ENCODE measurements at places on chromosomes 16 and 17.

DNA sequence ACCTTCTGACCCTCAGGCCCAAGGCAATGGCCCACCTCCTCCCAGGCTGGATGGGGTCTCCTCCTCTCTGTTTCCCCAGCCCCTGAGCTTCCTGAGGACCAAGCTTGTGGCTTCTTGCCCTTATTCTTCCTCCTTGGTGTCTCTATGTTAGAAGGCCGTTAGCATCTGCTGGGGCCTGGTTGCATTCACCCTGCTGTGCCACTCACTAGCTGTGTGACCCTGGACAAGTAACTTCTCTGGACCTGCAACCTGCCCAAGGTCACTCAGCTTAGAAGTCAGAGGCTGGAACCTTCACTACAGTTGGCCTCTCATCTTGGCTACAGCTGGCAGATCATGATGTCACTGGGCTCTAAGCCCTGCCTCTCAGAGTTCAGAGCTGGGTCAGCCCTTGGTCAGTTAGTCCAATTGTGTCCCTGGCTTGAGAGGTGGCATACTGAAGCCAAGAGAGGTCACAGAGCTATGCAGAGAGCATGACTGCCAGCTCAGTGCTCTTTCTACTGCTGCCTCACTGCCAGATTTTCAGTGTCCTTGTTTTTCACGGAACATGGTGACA, 3.0 kb downstream of the MT2A start:
- no peak for DNase-seq

DNA sequence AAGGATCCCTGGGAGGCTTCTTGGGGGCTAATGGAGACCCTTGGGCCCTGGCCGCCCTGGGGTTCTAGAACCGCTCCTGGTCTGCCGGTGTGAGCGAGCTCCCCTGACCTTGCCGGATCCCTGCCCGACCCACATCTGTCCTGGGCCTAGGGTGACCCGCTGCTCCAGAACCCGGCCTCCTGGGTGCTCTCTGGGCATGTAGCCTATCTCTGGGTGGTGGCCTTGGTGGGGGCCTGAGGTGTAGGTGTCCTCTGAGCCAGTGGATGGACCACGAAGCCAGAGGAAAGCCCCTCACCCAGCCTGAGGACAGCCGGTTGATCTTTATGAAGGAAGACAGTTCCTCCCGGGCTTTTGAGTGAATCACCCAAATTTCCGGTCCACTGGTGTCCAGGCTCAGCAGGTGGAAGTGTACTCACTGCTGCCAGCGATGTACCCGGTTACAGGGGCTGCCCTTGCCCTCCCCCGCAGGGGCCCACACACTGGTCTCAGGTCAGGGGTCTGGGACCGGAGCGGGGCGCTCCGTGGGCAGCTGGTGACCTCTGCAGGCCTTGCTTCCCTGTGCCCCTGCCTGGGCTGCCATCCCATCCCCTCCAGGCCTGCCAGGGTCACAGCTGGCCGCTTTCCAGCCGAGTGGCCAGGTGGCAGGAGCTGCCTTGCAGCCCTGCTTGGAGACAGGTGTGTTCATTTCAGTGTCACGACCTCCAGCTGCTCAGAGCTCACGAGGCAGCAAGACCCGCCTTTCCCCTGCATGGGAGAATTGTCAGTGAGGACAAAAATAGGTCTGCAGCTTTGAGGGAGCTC, 10.5 kb upstream of the GSE1 start:
- no peak for DNase-seq

DNA sequence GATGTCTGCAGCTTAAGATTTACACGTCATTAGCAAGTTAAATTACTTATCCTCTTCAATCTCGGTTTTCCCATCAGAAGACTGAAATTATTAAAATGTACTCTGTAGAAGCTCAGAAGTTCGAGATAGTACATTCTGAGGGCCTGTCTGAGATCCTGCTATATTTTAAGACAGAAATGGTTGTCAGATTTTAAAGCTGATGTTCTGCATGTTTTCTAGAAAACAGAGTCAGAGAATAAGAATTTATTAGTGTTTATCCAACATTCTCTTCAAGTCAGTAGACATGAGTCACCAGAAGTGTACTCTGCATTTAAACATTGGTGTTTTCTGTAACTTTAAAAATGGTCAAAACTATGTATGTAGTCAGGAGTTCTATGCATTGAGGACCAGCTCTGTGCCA, 155.2 kb upstream of the MYOCD start:
- DNase-seq, result no peak

GRCh38 chr17:82399041-82399441, 19.1 kb upstream of the HEXD start:
- no peak for DNase-seq

GRCh38 chr16:81136390-81137335, 40.5 kb upstream of the GCSH start:
- no peak for DNase-seq

DNA sequence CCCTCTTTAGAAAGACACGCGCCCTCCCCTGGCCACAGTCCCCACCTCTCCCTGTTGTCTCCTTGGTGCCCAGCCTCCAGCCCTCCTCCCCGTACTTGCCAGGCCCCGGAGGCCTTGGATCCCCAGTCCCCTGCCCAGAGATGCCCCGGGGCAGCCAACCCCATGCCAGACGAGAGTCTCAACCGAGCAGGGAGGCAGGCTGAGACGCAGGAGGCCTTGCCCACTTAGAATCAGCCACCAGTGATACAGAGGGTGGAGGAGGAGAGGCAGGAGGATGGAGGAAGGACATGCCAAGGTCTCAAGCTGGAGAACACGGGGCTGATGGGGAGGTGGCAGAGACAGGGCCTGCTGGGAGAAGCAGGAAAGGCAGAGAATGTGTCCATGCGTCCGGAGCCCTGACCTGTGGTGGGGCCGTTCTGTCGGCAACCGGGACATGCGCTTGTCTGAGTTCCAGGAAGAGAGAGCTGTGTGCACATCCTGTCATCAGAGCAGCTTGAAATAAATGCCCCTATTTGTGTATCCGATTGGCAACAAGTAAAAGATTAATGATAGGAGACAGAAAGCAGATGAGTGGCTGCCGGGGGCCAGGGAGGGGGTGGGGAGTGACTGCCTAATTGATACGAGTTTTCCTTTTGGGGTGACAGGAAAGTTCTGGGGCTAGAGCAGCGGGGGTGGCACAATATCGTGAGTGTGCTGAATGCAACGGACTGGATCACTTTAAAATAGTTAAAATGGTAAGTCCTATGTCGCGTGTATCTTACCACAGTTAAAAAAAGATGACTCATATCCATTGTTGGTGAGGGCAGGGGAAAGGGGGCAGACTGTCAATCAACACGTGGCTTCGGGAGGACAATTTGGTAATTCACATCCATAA, 44.7 kb upstream of the MEAK7 start:
- DNase-seq, result no peak

GRCh38 chr16:12314653-12315185, 338.2 kb downstream of the SNX29 start:
- no peak for DNase-seq

GRCh38 chr17:29240968-29241963, 5.4 kb upstream of the CRYBA1 start:
- no peak for DNase-seq

GRCh38 chr17:78353834-78354233, 6.0 kb downstream of the SOCS3 start:
- DNase-seq, result no peak

DNA sequence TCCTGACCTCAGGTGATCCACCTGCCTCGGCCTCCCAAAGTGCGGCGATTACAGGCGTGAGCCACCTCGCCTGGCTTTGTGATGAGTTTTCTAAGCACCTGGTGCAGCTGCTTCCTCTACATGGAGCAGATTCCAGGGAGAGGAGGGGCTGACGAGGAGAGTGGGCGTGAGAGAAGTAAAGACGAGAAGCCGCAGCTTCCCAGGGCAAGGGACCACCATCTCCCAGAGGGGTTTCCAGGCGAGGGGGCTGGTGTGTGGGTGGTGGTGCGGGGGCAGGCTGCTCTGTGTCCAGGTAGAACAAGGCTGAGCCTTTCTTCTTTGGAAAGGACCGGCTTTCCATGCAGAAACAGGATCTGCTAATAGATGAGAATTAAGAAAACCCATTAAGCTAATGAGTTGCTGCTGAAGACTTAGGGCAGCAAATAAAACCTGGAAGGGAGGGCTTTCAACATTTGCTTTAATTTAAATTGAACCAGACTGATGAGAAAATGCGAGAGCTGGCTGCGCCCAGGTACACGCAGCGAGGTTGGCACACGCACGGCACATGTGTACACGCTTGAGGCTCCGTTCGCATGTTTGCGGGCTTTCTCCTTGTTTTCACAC, 236.7 kb downstream of the RBFOX3 start:
- no peak for DNase-seq

- DNase-seq, result no peak
Measured at GRCh38 chr17:1643293-1643998, 2.1 kb downstream of the SCARF1 start.

DNA sequence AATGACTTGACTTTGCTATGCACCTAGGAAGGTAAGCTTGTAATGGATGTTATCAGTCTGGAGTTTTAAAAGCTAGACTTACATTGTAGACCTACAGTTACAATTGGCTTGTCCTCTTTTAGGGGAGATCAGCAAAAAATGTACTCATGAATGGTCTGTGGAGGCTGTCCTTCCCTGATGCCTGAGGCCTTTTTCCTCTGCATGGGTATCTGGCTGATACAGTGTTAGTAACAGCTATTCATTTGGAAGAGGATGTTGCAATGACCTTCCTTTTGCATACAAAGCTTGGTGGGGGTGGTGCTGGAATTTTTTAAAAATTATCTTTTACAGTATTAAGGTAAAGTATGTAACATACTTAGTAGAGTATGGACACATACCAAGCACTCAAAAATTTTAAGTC, 525.5 kb downstream of the KIF2B start:
- DNase-seq, result no peak

GRCh38 chr17:83098241-83099085, 19.1 kb downstream of the METRNL start:
- DNase-seq, result no peak

DNA sequence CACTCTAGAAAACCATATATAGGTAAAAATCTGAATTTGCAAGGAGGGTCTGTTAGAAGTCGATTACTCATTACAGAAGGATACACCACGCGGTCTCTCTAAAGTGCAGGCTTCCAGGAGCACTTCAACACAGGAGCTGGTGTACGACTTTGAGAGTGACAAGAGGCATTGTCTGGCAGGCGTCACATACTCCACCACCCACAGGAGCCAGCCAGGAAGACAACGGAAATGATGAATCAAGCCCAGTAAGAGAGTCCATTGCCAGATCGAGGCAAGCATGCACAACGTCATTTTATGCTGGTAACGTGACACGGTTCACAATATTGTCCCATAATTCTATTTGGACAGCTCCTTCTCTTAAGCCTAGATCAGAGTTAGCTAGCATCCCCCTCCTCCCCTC, 15.0 kb upstream of the CACNG4 start:
- no peak for DNase-seq

DNA sequence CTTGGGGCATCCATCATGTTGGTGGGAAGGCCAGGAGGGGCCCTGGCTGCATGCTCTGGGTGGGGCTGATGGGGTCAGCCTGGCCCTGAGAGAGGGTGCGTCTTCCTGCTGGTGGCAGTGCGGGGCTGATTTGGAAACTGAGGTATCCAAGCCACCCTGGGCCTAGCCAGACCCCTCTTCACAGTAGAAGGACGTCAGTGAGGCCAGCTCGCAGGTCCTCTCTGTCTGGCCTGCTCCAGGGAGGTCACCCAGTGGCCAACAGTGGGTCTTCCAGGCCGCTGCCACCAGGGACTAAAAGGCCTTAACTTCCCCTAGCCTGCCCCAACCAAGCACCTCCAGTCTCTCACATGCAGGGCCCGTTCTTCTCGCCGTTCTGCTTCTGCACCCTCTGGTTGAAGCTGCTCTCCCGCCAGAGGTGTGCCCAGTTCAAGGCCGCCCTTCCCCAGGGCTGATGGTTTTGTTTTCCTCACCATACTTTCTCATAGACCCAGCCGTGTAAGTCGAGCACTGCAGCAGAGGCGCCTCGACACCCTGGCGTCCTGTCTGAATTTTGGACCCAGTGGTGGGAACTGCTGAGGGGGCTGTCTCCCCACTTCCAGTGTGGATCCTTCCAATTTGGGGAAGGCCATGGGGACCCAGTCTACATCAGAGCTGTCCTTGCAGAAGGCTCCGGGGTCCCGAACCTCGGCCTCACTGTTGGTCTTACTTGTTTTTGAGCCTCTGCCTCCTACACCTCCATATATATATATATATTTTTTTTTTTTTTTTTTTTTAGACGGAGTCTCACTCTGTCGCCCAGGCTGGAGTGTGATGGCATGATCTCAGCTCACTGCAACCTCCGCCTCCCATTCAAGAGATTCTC, 42.9 kb upstream of the CDC42EP4 start:
- no peak for DNase-seq

DNA sequence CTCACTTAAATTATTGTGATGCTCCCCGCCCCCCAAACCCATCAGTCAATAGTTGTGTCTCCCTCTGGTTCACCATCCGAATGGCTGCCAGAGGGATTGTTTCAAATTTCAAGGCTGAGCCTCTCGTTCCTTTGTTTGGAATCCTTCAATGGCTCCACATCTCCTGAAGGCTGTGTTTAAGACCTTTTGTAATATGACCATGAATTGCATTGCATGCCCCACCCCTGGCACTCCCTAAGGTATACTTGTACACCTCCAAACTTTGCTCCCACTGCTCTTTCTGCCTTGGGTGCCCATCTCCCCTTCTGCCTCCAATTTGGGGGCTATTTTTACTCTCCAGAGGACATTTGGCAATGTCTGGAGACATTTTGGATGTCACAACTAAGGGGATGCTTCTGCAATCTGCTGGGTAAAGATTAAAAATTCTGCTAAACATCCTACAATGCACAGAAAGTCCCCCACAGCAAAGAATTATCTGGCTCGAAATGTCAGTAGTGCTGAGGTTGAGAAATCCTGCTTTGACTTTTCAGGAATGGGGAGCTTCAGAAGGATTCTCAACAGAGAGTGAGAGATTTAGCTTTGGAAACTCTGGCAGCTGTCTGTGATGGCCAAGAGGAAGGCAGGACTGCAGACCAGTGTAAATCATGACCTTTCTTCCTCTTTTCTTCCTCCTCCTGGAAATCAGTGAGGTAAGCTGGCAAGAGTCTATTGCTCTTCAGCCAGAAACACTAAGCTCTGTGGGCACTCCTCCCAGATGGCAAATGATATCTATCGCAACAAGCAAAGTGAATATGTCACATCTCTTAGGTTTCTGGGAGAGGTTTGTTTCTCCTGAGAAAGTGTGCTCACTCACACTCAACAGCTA, 8.7 kb upstream of the IL4R start:
- DNase-seq, result no peak

- DNase-seq, result no peak
Measured at GRCh38 chr16:4667203-4667963, 26.0 kb upstream of the NUDT16L1 start.

DNA sequence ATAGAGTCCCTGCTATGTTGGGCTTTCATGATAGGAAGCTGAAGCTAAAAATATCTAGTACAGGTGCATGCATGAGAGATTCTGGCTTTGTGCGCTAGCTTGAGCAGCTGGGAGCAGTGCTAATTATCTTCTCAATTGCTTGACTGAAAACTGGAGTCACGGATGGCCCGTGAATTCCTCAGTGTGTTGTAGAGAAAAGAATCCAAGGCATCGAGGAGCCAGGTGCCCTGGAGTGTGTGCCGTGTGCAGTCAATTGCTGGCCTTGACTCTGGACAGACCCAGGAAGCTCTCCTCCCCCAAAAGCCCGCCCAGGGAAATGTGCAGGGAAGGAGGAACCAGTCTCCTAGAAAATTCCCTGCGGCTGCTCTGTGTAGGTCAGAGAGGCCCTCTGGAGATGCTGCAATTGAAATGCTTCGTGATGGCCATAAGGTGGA, 14.2 kb downstream of the LGALS3BP start:
- DNase-seq, result no peak

All from stimulated activated CD8-positive, alpha-beta memory T cell treated with anti-CD3 and anti-CD28 coated beads, Interleukin-7, amount 100 ng/mL, for 1 hour (primary cell).